ENCODE measurements at places on chromosomes 6 and 20.

GRCh38 chr6:112235956-112236355 lies 18.4 kb downstream of the LAMA4 start:
- peak; percentile 67 for DNase-seq

GRCh38 chr6:10429638-10430427 lies 15.0 kb upstream of the TFAP2A start:
- no peak for DNase-seq

DNA sequence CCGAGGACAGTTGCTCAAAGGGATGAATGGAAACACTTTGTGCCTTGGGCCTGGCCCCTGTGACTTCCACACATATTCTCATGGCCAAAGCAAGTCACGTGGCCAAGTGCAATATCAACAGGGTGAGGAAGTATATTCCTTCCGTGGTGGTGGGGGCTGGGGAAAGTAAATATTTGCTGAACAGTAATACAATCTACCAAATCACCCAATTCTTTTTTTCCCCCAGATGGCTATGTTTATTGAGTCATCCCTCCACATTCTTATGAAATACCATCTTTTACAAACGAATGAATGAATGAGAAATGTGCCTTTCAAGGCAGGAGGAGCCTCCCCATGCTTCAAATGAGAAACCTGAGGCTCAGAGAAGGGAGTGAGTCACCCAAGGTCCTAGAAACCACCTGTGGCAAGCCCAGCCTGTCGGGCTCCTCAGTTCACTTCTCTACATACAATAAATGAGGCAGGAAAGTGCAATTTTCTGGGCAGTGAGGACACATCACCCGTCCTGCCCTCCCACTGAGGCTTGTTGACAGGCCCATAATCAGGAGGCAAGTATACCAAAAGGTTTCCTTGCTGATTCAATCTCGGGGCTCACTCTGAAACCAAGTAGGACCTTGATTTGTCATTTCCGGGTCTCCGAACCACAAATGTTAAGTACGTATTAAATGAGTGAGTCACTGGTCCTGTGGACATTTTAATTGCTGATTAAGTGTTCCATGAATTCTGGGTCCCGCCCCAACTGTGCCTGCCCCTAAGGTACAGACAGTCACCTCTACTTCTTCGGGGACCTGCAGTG lies 25.3 kb upstream of the TOP1 start:
- peak; percentile 62 for DNase-seq

DNA sequence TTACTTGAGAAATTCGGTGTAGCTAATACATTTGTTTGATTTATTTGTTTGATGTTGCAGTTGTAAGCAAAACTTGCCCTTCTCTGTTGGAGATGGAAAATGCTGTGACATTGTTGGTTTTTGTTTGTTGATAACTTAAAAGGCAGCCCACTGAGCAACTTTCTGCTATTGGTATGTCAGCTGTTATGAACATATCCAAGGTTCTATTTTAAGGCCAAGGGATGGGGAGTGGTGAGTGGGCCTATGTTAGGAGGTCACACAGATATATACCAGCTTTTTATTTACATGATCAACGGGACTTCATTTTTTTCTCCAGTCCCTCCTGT lies 5.7 kb downstream of the QKI start:
- DNase-seq: no peak

- no peak for DNase-seq
Observed at GRCh38 chr6:75528423-75528822, 34.8 kb upstream of the FILIP1 start.

DNA sequence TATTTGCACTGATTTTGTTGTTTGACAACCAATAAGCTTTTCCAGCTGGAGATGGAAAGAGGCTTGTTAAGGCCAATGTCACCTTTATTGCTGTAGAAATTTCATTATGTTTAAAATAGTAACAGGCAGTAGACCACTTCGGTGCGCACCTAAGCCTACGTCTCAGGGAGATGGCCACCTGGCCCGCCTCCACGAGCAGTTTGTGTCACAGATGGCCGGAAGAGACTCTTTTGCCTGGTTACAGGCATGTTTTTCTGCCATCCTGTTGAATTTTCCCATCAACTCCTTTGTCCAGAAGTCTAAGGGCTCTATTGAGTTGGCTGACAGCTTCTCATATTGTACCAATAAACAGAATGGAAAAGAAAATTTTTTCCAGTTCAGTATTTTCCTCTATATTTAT lies 51.0 kb downstream of the SLC9A8 start:
- no peak for DNase-seq

- no peak for DNase-seq
Observed at GRCh38 chr6:46134216-46134615, 4.4 kb downstream of the ENPP4 start.

- peak; percentile 40 for DNase-seq
Observed at GRCh38 chr6:45677381-45678284, 299.9 kb upstream of the SUPT3H start.

GRCh38 chr6:46652232-46652602 lies 401 bp downstream of the CYP39A1 start:
- DNase-seq: no peak

GRCh38 chr6:56644366-56644765 lies 1.7 kb upstream of the DST start:
- no peak for DNase-seq

DNA sequence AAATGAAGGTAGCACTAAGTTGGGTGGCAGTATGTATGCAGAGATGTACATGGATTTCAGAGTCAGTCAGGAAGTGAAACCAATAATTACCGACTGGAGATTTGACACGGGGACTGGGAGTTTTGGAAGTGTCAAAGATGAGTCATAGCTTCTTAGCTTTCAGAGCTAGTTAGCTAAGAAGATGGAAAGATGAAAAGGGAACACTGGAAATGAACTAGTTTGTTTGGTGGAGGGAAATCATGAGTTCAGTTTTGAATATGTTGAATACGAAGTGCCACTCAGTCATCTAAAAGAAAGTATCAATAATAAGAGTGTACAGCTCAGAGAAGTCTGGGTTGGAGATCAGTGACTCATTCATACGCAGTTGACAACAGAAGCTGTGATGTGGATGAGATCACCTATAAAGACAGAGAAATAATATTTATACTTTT lies 7.5 kb downstream of the ESF1 start:
- DNase-seq: no peak

GRCh38 chr20:24027229-24027628 lies 38.6 kb upstream of the GGTLC1 start:
- DNase-seq: peak; percentile 69

DNA sequence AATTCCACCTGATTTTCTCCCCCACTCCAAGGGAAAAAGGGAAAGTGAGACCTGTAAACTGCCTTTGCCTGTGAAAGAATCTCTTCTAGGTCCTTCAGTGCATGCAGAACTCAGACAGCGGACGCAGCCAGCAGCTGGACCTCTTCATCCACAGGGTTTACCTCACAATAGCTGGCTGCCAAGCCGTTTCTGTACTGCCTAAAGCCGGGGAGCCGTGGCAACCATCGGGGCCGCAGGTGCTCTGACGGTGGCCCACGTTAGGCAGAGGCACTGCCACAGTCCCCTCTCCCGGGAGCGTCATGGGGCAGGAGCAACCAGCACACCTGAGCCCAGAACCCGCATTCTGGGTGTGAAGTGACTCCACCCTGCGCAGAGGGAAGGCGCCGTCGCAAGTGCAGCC lies 206.1 kb downstream of the TTLL2 start:
- no peak for DNase-seq

DNA sequence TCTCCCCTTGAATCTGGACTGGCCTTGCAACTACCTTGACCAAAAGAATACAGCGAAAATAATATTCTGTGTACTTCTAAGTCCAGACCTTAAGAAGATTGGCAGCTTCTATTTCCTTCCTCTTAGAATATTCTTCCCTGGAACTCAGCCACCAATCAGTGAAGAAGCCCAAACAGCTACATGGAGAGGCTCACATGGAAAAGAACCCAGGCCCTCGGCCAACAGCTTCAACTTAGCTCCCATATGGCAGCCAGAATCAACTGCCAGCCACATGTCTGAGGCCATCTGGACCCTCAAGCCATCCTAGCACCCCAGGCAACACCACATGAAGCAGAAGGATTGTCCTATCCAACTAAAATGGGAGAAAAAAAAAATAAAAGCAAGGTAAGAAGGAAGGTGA lies 178.8 kb downstream of the IBTK start:
- no peak for DNase-seq

DNA sequence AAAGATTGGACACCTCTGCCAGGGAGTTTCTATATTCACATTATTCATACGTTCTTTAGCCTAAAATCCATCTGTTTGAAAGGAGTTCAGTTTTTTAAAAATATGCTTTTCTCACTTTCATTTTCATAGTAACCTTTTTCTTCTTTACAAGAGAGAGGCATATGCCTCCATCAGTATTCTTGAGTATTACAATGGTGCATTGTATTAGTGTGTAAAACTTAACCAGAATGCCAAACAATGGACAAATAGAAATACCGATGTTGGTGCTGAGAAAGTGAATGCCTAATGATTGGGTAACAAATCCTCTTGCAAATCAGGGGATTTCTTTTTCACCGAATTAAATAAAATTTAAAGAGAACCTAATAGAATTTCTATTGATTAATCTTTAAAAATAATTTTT lies 163.2 kb upstream of the LAMA2 start:
- no peak for DNase-seq

- no peak for DNase-seq
Observed at GRCh38 chr6:46221222-46221793, 50.5 kb upstream of the ENPP5 start.

DNA sequence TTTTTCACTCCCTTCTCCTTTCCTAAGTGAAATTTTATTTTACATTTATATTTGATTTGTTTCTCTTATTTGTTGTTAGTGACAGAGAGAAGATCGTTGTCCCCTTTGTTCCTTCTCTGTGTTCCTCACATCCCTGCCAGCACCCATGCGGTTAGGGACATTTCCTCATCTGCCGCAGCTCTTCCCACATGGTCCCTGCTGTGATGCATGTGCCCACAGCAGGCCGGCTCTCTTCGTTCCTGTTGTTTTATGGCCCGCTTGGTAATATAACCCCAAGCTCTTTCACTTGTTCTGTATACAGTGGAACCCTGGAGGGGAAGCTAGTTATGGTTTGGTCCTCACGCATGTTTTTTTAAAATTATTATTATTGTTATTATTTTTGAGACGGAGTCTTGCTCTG lies 23.6 kb downstream of the DTD1 start:
- no peak for DNase-seq

DNA sequence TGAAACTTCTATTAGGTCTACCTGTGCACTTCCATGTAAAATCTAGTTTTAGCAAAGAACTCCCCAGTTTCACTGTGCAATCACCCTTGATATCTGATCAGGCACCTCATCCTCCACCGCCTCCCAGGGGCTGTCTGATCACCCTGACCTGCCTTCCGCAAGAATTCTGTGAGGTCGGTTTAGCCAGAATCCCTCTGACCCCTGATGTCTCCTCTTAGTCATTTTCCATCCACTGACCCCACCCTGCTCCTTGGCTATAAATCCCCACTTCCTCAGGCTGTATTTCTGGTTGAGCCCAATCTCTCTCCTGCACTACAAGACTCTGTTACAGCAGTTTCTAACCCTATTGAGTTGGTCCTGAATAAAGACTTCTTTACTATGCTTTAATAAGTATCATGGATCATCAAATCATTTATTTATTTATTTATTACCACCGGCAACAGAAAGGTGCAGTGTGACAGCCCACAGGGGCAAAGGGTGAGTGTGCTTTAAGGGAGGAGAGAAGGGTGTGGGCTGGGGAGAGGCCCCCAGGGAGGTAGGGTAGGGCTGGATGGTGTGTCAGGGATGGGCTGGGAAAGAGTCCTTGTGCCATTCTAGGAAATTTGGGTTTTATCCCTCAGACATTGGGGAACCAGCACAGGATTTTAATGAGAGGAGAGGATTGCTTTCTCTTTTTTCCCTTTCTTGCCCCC lies 11.2 kb upstream of the SERPINB6 start:
- no peak for DNase-seq

DNA sequence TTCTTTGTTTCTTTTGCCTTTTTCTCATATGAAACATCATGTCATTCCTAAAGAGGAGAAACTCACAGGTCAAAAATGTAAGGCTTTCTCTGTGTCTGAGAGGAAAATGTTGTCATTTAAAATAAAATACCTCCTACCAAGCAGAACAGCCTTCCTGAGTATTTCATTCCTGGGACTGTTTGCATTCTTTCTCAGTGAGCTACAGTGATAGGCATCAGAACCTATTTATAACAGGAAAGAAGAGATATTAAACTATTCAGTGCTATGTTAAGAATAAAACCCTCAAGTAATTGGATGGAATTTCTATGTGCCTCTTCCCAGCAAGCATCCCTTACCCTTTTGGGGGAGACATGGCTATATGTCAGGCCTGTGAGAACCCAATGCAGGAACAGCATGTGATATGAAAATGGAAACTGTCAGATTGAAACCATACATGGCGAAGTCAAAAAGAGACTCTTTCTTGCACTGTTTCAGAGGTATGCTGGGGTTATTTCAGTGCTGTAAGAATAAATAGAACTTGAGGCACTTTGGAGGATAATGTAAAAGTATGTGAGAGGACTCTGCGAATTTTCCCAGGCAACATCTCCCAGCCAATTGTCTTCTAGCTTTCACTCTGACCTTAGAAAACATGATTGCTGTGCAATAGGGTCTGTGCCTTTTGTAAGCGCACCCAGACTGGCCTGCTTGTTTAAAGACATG lies 133.8 kb upstream of the CCN2 start:
- no peak for DNase-seq

- DNase-seq: no peak
Observed at GRCh38 chr6:4008324-4009047, 70.5 kb downstream of the FAM217A start.

DNA sequence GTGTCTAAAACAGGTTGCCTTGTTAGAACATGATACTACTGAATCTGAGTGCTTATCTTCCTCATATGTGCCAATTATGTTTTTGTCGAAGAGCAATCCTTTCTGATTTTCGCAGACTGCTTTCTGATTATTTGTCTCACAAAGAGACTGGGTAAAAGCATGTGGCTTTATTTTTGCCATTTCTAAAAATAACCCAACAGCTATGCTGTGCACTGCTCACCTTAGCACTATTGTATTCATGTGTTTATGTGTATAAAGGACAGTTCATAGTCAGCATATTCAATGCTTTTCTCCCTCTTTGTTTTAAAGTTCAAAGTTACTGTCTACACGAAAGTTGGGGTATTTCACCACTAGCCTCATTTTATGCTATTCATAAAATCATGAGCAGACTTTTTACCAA lies 127.0 kb downstream of the SGK1 start:
- DNase-seq: no peak

DNA sequence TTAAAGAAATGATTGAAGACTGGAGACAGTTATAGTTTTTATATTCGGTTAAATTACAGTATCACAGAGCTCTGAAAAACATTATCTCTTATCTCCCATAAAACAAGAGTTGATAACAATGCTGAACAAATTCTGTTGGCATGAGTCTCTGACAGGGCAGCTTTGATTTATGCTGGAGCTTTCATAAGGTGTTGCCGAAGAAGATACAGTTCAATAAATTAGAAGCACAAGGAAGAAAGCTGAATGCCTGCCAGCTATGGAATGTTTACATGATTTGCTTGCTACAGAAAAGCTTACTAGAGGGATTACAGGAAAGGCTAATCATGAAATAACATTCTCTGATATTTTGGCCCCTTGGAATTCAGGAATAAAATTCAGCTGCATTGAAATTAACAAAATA lies 431.9 kb upstream of the GJE1 start:
- no peak for DNase-seq

DNA sequence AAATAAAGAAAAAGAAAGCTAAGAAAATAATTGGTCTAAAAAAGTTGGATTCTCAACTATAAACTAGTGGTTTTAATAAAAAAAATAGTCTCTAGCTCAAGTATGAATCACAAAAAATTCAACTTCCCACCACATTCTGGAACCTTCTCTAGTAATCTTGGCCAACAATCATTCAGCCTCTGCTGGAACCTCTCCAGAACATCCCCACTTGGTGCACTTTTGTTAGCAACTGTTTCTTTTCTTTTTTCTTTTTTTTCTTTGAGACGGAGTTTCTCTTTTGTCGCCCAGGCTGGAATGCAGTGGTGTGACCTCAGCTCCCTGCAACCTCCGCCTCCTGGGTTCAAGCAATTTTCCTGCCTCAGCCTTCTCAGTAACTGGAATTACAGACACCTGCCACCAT lies 35.7 kb downstream of the TXLNB start:
- DNase-seq: no peak
